ENCODE measurements at places on chromosomes 6 and 20.
A peak's percentile ranks its signal among the peaks of the same experiment; 100 is the strongest.

- DNase-seq, result no peak
These were observed 59.1 kb downstream of the RIPOR3 start for GRCh38 chr20:50632236-50632635.

DNA sequence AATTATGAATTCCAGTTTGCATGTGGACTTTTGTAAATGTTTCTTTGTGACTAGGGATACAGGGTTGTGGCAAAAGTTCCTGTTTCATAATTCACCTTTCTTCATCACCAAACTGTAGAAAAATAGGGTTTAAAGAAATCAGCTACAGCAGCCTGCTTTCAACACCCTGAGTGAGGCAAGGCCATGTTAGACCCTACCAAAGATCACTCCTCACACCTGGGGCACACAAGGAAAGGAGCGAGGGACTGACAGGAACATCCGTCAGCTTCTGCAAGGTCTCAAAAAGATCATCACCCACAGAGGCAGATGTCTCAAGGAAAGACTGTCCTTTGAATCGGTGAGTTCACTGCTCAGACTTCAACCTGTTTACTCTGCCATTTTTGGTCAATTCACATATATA, 10.5 kb upstream of the STX11 start:
- no peak for DNase-seq

DNA sequence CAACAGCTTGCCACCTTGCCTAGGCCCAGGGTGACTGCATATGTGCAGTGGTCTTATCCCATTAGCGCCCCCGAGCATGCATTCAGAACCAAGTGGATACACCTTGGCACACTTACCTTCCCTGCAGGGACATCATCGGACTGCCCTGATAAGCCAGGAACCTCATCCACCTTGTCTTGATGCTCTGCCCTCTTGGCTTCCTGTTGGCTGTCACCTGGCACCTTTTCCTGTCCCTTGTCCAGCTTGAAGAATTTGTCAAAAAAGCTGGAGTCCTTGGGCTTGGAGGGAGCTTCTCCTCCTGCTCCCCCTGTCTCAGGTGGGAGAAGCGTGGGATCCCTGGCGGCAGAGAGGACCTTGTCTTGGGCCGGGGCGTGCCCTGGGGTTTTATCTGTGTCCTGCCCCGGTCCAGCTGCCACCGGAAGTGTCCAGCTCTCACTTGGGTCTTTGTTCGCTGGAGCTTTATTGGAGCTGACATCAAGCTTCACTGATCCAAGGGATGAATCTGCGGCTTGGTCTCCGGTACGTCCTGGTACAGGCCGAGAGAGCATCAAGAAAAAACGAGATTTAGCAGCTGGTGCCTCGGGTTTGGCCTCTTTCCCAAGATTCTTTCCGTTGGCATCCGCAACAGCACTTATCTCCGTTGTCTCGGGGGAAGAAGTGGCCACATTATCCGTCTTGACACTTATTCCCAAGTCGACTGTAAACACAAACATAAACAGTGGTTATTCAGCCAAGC, 42.0 kb downstream of the BCAS1 start:
- DNase-seq, result no peak

GRCh38 chr6:148758492-148758891, 11.7 kb downstream of the UST start:
- DNase-seq, result no peak

DNA sequence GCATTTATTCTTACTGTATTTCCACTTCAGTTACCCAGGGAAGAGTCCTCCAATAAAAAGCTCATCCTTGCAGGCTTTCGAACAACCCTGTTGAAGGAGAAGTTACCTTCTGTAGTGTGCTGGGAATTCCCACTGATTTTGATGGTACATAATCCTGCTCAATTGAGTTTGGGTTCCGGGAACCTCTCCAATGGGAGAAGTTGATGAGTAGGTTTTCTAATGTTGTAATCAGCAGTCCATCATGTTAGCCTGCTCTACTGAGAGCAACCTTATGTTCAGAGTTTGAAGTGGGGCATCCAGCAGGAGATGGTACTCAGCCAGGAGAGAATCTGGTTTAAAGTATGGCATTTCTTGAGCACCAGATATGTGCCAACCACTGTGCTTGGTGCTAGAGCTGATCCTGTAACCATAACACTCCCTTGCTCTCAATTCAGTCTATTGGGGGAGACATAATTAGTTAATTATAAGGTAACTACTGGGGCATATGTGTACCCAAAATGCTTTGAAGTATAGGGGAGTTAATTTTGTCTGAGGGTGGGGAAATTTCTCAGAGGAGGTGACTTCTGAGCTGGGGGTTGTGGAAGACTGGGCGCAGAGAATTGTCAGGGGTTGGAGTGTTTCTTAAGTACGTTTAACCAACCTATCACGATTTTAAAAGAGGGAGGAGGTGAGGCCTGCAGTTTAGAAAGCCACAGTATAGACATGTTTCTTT, 2.1 kb downstream of the TOP1 start:
- no peak for DNase-seq

DNA sequence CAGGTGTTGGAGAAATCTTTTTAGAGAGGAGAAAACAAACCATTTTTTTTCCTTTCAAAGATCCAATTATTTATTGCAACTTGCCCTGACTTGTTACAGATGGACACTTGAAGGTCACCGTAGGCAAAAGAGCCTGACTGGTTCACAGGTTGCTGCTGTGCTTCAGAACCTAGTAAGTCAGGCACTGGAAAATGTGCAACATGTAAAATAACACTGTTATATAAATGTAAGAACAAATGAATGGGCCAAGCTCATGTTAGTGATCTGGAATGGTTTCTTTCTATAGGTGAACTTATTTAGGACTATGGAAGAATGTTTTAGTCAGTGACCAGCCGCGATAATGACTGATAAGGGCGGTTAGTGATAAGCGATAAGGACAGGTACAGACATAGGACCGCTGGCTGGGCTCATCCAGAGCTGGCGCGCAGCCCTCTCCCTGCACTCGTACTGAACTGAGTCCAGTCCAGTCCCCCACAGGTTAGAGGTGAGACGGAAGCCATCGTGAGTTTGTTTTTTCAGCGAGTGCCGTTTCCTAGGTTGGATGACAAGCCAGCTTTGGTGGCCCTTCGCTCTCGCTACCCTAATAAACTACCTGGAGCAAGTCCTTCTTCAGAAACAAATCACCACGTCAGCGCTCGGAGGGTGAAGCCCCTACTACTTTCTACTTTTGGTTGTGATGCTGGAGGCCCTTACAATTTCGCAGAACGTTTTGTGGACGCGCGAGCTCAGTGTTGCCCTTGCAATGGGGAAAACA, 94.4 kb upstream of the PRDM1 start:
- DNase-seq, result peak; percentile 20

DNA sequence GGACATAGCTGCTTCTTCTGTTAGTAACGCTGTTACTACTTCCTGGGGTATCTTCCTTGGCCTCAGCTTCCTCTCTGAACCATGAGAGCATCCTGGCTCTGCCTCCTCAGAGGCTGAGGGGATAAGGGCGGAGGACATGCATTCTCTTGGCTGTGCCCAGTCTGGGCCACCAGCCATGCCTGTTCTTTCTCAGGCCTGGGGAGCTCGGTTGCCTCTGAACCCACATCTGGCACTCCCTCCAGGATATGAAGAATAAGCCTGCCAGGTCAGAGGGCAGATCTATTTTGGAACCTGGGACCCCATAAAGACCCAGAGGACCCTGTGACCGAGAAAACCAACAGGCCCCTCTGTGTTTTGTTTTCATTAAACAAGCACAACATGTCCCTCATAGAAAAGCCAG, 6.6 kb upstream of the ANGPT4 start:
- no peak for DNase-seq

DNA sequence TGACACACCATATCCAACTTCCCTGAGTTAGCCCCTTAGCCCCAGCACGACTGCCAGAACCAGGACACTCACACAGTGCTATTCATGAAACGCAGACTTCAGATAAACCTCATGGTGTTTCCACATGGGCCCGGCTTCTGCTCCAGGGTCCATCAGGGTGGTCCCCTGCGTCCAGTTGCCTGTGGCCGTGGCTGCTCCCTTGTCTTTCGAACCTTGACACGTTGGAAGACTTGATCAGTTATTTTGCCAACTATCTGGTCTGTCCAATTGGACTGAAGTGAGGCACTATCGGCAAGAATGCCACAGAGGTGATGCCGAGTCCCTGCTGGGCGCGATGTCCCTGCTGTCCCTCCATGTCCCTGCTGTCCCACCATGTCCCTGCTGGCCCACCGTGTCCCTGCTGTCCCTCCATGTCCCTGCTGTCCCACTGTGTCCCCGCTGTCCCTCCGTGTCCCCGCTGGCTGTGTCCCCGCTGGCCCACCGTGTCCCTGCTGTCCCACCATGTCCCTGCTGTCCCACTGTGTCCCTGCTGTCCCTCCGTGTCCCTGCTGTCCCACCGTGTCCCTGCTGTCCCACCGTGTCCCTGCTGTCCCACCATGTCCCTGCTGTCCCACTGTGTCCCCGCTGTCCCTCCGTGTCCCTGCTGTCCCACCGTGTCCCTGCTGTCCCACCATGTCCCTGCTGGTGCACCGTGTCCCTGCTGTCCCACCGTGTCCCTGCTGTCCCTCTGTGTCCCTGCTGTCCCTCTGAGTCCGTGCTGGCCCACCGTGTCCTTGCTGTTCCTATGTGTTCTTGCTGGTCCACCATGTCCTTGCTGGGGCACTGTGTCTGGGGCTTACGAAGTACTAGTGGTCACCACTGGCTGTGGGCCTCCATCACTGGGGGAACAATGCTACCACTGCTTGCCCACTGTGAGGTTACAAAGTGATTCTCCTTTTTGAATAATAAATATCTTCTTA, 251.4 kb downstream of the DLL1 start:
- DNase-seq, result no peak

- DNase-seq, result no peak
These were observed 275.7 kb downstream of the PAX1 start for GRCh38 chr20:21981179-21981578.

- no peak for DNase-seq
These were observed 334.3 kb upstream of the QKI start for GRCh38 chr6:163080228-163080627.

DNA sequence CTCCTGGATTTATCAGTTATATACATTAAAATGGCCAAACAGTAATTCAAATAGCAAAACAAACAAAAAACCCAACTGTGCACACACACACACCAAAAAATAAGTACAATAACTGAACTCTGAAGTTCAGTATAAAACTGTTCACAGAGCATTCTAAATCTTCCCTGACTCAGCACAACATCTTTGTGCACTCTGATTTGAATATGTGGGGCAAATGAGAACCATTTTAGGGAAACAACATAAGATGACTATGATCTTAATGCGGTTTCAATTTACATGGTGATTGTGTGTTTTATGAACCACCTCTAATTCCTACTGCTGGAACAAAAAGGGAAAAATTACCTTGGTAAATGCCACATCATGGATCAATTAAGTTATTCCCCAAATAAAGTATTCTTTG, 41.7 kb downstream of the PLAGL1 start:
- no peak for DNase-seq

GRCh38 chr6:92281571-92282076, 1137.7 kb downstream of the EPHA7 start:
- no peak for DNase-seq

DNA sequence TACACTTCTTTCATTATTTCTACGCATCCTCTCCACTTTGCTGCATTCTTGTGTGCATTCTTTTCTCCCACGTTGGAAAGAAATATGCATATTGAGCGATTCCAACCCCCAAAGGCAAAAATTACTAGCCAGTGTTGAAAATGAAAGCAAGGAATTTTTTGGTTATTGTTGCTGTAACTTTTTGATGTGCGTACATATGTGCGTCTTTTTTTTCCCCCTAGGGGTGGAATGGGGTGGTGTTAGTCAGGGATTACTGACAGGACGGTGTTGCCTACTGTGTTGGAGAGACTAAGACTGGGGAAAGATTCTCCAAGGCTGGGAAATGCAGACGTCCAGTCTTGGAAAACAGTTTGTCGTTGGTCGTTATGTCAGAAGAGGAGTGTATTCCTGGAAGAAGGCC, 44.2 kb upstream of the ESR1 start:
- DNase-seq, result no peak

GRCh38 chr6:87384038-87384437, 23.7 kb upstream of the CFAP206 start:
- DNase-seq, result no peak

DNA sequence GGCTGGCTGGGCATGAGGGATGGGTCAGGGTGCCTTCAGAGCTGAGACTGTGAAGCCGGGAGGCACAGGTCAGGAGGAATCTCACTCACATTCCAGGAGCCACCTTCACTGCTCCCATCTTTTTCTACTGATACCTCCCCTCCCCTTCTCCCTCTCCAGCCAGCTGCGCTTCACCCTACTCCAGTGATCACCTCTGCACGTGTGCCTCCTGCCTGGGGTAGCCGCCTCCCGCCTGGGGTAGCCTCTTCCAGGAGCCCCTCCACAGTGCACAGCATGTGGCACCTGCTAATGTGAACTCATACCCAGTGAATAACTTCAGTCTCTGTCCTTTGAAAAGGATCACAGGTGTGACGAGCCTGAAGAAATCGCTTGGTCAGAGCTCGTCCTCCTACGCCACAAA, 232.6 kb downstream of the TMEM242 start:
- no peak for DNase-seq

DNA sequence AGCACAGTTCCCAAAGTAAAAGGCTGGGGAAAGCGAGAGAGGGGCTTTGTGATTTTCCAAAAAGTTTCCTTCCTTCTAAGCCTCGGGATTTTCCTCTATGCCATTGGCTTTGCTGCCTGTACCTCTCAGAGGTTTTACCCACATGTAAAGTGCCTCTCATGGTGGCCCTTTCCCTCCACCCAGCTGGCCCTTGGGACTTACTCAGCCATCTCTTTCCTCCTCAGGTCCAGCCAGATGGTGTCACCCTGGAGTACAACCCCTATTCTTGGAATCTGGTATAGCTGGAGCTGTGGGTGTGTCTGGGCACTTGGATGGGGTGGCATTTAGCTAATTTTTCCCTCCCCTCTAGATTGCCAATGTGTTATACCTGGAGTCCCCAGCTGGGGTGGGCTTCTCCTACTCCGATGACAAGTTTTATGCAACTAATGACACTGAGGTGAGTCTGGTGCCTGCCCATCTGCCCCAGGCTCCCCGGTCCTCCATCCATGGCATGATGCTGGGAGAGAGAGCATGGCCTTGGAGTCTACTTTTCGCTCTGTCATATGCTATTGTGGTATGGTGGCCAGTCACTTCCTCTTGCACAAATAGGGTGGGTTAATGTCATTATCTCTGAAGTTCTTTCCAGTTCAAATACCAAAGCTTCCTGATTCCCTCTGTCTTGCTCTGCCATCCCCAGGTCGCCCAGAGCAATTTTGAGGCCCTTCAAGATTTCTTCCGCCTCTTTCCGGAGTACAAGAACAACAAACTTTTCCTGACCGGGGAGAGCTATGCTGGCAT, 1.1 kb downstream of the CTSA start:
- DNase-seq, result no peak

Measured in activated T-helper 1 cell treated with anti-CD3 and anti-CD28 coated beads, Interleukin-2, amount 50 U/mL, for 16 hours (primary cell).